ENCODE measurements at places on chromosomes 1 and 21.

GRCh38 chr1:93253516-93253915 lies 73.0 kb downstream of the CCDC18 start:
- no peak for DNase-seq

DNA sequence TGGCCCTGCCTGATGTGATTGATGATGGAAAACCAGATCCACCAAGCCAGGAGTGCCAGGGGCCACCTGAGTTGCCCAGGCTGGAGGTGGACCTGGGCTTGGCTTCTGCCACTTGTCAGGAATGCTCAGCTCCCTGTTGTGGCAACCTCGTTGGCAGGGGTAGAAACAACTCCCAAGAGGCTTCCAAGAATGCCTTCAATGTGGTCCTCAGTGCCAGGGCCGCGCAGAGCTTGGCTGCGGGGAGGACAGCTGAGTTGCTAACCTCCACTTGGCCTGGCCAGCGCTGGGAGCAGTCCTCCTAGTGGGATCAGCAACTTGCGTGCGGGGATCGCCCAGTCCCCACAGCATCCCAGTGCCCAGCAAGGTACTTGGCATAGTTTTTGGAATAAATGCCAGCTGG lies 9.0 kb downstream of the MYOM3 start:
- no peak for DNase-seq

DNA sequence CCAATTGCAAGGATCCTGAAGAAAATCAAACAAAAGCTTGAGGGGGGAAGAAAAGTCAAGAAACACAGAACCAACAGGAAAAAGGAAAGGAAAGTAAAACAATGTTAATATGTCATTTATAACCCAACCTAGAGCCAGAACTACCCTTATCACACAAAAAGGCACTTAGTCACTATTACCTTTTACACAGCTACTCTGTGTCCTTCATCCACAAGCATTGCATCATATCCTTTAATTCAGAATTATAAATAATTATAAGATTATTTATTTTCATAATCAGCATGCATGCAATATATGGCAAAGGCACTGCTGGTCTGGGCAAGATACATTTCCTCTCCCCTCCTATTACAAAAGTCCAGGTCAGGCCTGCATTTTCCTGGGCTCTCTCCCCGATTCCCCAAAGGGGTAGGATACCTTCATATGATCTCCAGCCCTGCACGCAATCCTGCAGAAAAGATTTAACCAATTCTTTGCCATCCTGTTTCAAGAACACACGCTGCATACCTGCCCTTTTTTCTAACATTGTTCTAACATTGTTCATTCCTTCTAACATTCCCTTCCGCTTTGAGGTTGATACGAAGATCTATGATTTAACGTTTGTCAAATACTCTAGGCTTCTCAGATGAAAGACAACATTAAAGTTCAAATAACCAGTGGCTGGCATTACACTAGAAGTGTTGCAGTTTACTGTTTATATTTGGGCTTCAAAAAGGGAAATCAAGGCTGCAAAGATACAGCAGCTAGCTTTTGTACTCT lies 4.3 kb downstream of the PTPN14 start:
- no peak for DNase-seq

DNA sequence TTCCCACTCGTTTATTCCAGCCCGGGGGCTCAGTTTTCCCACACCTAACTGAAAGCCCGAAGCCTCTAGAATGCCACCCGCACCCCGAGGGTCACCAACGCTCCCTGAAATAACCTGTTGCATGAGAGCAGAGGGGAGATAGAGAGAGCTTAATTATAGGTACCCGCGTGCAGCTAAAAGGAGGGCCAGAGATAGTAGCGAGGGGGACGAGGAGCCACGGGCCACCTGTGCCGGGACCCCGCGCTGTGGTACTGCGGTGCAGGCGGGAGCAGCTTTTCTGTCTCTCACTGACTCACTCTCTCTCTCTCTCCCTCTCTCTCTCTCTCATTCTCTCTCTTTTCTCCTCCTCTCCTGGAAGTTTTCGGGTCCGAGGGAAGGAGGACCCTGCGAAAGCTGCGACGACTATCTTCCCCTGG lies 716 bp downstream of the OLIG2 start:
- no peak for DNase-seq

DNA sequence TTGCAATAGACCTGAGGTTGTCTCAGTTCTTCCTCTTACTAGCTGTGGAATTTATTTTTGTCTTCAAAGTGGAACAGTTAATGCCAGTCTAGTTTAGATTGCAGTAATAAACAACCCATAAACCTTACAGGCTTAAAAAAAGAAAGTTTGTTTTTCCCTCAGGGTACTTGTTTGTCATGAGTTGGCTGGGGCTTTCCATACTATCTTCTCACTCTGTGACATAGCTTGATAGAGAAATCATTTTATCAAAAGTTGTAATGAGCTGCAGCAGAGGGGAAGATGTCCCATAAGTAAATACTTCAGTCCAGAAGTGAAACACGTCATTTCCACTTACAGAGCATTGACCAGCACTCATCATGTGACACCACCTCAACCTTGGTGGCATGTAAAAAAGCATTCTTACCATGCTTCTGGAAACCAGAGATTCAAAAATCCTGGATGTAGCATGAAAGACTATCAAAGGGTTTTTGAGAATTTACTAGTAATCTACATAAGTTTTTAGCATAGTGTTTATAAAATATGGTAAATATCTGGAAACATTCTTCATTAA lies 62.8 kb upstream of the COL11A1 start:
- no peak for DNase-seq

DNA sequence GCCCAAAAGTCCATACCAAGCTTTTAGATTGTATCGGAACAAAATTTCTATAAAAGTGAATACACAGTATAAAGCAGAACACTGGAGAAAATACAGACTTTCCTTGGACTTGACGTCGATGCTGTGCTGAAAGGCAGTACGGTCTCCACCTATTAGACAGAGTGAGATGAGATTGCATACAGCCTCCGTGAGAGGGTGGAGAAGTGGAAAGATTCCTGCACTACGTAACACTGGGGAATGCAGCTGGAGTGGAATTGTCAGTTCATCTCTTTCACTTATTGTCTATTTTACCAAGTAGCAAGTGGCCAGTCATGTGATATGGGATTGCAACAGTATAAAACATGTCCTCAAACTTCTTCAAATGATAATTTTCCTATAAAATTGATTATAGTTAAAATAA lies 209.5 kb downstream of the ZP4 start:
- DNase-seq = no peak

DNA sequence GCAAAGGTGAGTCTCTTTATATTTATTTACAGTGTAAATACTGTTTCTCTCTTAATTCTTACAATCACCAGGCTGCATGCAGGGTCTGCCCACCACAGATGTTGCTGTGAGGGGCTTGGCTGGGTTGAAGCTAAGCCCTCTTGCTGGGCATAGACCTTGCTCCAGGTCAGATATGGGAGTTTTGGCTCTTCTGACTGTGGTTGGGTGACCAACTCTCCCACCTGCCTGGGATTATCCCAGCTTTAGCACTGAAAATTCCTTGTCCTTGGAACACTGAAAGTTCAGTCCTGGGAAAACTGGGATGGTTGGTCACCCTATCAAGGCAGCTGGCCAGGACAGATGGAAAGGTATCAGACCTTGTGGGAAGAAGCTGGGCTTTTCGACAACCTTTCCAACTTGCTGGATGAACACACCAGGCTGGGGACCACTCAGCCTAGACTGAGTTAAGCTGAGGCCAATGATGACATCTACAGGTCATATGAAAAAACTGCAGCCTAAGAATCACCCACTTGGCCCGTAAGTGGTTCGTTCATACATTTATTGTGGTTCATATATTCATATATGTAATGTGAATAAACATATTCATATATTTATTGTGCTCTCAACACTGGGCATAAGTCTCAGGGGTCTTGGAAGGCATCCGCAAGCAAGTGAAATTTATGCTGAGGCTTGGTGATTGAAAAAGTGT lies 26.6 kb upstream of the HPDL start:
- no peak for DNase-seq

GRCh38 chr1:203860396-203861025 lies 888 bp upstream of the SNRPE start:
- DNase-seq = no peak

DNA sequence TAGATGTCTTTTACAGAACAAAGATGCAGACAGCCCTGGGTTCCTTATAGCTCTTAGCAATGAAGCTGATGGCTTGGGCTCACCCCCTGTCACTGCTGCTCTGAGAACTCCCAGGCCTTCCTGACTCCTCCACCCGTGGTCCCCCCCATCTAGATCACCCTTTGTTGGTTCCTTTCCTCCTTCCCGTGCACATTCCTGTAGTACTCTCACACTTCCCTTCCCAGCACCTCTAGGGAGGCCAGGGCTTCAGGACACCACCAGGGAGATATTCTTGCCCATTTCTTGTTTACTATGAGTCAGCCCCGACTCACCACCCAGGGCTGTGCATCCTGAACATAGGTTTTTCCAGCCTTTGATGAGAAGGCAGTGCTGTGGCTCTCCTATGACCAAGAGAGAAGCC lies 14.4 kb upstream of the NOS1AP start:
- no peak for DNase-seq
